ENCODE measurements at places on chromosomes 2 and 18.

- no peak for DNase-seq
Measured at GRCh38 chr18:8461544-8461943, 147.7 kb upstream of the RAB12 start.

DNA sequence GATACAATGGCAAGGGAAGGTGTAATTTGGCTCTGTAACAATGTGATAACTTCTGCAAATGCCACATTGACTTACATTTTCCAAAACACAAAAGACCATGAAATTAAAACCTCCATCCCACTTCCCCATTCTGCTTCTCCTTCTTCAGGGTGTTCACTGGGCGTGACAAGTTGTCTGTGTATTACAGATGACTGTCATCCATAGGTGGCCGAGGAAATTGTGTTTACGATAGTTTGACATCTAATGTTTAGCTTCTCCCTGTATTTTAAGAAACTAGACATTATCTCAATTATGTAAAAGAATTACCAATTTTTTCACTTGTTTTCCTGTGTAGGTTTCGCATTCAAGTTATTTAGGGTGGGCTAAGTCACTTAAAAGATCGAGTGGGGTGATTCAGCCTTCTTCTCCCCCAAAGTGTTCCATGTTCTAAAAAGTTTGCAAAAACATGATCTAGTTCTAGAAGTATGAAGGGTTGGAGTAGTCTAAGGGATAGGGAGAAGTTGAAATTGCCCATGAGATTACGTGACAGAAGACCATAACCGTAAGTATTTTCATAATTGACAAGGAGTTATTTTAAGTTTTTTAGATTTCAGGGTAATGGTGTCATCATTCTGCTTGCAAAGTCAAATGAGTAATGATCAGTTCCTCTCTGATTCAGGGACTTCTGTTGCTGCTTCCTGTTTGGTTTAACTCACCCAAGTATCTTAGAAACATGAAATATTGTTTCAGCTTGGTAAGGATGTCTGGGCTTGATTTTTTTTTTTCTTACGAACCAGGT lies 25.2 kb upstream of the CYTIP start:
- no peak for DNase-seq

DNA sequence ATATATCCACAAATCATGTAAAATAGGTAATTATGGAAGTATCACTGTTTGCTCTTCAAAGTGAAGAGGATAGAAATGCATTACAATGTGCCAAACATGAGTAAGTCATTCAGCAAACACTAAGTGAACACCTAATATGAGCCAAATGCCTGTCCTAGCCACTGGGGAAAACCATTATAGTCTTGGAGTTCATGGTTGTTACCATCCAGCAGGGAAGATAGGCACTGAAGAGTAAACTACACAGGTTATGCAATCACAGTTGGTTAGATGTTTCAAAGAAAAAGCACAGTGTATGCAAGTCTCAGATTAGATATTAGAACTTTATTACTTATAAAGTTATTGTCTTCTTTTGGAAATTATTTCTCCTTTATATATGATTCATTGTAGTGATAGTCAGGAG lies 3.9 kb upstream of the SERPINB2 start:
- DNase-seq = no peak

DNA sequence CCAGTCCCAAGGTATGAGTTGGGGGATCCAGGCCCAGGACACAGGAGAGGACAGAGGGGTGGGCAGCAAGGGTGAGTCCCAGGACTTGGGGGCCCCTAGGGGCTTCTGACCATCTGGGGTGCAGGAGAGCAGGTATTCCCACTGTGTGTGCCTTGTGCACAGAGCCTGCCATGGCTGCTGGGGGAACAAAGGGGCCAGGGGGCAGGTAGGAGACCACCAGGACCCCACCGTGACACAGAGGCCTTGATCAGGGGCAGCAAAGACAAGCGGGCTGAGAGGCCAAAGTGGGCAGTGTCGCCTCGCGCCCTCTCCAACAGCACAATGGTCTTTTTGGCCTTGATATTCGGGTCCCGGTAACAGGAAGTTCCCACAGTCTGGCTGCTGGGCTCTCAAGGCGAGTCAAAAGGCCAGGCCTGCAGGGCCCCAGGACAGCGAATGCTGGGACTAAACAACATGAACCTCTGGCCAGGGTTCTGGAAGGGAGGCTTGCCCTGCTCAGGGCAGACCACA lies 12.3 kb upstream of the GPR17 start:
- DNase-seq = no peak

- no peak for DNase-seq
Measured at GRCh38 chr2:74573747-74574562, 19.4 kb downstream of the DOK1 start.

DNA sequence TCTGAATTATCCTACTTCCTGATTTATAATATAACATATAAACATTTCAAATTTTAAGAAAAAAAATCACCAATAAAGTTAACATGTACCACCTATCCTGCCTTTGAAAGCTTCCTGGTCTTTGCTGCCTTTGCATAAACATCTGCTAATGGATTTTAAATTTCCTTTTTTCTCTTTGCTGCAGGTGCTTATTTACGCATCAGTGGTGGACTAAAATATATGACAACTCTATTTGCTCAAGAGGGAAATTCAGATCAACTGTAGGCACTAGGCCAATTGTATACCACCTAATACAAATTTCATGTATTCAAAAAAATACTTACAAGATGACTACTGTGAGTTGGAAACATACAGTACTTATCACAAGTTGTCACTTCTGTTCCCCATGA lies 57.2 kb downstream of the RAD51AP2 start:
- no peak for DNase-seq

GRCh38 chr2:85724731-85725181 lies 29.0 kb upstream of the ATOH8 start:
- DNase-seq = no peak
